Brain (organoid and tissue), 16 donors: ENCODE measurements at places on chromosomes 4 and X.
A peak's percentile ranks its signal among the peaks of the same experiment; 100 is the strongest.

DNA sequence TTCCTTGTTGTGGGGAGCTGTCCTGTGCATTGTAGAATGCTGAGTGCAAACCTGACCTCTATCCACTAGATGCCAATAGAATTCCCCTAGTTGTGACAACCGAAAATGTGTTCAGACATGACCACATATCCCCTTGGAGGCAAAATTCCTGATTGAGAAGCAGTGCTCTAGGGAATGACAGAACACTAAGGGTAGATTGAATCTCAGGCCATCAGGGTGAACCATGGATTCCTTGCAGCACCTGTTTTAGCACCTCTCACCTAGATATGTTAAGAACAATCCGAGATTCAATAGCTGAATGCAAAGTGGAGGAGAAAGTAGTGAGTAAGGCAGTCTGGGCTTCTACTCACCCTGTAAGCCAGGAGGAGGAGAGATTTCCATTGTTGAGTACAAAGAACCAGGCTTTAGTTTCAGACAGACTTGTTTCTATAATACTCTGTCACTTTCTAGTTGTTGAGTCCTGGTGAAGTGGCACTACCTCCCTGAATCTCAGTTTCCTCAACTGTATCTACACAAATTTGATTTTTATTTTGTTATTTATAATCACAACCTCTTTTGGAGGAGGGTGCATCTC lies 111.0 kb upstream of the RAP2C start:
- no peak for DNase-seq

DNA sequence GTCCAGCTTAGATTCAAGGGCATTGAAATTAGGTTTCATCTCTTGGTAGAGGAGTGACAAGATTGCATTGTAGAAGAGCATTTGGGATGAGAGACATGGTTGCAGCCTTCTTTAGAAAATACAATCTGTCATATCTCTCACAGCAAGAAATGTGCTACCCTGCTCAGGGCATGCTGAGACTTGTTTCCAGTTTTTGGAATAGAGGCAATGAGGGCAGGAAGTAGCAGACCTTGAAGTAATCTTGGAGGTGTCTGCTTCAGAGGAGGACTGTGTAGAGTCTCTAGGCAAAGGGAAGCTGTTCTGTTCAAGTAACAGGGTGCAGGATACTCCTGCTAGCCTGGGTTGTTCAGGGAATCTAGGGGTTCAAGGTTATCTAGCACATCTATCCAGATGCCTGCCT lies 116.1 kb upstream of the ZNF827 start:
- DNase-seq, result no peak

GRCh38 chrX:12447448-12448064 lies 309.3 kb downstream of the FRMPD4 start:
- no peak for DNase-seq

- DNase-seq, result peak; percentile 81
Observed at GRCh38 chr4:112379306-112379705, 82.1 kb downstream of the ALPK1 start.

DNA sequence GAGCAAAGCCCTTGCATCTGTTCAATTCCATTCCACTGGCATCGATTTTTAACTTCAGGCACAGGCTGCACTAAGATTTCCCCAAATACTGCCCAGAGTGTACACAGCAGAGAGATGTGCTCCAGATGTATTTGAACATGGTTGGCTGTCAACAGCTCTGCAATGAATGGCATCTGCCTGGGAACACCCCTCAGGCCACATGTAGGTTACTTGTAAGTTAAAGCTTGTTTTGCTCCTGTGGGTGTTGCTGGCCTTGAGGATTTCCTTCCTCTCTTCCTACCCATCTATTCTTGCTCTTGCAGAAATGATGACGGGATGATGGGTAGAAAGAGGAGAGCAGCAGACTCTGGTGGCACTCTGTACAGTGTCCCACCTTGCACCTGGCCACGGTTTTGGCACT lies 69.3 kb upstream of the HELT start:
- DNase-seq, result no peak

DNA sequence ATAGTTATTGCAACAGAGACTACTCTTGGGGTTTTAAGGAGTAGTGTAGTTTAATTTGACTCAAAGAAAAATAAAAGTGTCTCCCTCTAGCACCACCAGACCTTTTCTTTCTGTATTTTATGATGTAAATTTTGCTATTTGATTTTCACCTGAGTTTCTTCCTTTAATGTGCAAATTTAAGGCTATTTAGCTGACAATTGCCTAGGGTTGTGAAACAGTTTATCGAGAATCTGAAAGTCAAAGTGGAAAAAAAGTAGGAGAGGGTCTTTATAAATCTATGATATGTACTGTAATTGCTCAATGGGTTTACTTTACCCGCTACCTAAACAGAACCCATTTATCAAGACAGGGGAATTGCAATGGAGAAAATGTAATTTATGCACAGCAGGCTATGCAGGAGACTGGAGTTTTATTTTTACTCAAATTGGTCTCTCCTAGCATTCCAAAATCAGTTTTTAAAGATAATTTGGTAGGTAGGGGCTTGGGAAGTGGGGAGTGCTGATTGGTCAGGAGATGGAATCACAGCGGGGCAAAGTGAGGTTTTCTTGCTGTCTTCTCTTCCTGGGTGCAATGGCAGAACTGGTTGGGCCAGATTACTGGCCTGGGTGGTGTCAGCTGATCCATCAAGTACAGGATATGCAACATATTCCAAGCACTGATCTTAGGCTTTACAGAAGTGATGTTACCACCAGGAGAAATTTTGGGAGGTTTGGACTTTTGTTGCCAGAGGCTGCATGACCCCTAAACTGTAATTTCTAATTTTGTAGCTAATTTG lies 228.6 kb upstream of the TACR3 start:
- DNase-seq, result no peak

GRCh38 chrX:152450076-152450475 lies 1.0 kb downstream of the GABRA3 start:
- DNase-seq, result peak; percentile 2

DNA sequence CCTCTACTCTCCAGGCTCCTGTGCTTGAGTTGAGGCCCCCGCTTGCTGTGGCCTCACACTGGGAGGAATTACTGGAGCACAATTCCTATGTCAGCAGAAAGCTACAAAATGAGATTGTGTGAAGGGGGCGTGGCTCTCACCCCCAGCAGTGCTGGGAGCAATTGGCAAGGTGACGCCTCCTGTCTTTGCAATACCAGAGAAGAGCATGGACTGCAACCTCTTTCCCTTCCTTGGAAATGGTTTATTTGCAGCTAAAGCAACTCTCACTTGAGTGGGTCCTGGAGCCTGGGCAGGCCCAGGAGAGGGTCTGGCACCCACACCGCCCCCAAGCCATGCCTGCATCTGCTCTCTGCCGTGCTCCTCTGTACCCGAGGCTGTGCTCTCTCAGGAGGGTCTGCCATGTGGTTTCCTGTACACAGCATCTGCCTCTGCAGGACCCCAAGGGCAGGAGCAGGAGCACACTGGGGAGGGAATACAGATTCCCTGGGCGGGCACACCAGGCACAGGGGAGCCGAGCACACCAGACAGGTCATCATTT lies 32.9 kb upstream of the HGFAC start:
- no peak for DNase-seq

GRCh38 chrX:11214346-11215190 lies 78.6 kb upstream of the AMELX start:
- no peak for DNase-seq

- DNase-seq, result no peak
Observed at GRCh38 chr4:36242629-36243354, 1.5 kb downstream of the ARAP2 start.

- DNase-seq, result no peak
Observed at GRCh38 chrX:17839269-17839668, 21.8 kb downstream of the RAI2 start.

DNA sequence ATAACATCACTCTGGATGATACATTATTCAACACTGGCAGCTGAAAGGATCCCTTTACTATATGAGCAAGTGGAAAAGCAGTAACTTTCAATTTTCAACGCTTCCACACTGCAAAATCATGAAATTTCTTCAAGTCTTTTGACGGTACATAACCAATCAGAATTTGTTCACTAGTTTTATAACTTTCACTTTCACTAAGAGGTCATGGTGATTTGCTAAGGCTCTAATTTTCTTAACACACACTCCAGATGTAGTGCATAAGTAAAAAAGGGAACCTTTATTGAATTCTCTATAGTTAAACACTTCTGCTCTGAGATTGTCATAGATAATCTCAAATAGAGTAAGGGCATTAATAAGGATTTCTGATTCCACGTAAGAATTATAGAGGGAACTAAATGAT lies 4.1 kb downstream of the ARMCX2 start:
- DNase-seq, result no peak

DNA sequence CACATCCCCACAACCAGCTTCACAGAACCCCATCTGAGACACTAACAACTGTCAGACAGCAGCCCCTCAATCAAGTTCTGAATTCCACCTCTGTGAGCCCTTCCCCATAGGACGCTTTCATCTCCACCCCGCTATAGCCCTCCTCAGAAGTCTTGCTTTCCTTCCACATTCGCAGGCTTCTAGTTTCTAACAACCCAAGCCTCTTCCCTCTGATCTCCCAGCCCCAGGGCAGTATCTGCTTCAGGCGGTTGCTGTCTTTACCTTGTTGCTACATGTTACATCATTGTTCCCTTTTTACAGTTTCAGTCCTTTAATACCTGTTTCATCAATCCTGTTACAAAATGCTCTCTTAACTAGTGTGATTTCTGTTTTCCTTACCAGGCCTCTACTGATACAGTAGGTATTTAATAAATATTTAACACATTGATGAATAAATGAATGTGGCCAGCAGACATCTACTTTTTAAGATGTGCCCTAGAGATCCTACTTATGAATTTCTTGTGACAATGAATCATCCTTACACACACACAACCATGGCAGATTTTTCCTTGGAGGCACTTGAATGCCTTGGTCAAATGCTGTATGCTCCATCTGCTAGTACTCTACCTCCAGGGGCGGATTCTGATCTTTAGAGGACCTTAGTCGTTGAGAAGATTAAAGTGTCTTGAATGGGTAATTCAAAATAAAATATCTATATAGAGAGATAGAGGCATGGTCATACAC lies 164.7 kb upstream of the SLIT2 start:
- peak; percentile 81 for DNase-seq

- no peak for DNase-seq
Observed at GRCh38 chr4:74625981-74626380, 168.3 kb downstream of the BTC start.

- DNase-seq, result no peak
Observed at GRCh38 chrX:30612250-30612655, 34.7 kb upstream of the TASL start.

GRCh38 chrX:19625612-19626011 lies 110.3 kb upstream of the MAP3K15 start:
- DNase-seq, result no peak

DNA sequence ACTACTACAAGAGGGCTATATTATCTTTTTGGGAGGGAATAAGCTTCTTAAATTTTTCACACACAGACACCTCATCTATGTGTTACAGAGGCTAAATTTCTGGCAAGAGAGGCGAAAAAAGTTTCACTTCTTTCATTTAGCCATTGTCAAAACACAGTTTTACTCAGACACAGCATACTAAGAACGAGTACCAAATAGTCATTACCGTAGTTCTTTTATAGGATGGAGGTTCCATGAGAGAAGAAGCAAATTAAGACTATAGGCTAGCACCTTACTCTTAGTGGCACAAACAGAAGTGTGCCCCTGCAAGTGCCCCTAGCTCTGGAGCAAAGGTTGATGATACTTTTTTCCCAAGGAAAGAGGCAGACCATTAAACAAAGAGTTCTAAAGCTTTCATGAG lies 26.2 kb downstream of the UGT2B7 start:
- DNase-seq, result no peak

DNA sequence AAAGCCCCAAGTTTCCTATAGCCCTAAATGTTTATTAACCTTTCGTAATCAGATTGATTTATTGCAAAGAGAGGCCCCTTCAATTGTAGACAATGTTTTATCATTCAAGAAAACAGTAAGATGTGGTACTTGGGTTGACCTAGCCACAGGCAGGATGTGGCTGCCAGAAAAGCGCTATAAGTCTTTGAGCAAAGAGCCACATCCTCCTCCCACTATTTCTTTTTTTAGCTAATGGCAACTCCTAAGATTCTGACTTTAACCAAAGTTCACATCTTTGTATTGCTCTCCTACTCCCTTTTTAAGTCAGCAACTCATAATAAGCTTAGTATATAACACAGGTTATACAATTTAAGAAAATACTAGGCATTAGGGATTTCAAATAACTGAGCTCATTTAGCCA lies 70.7 kb upstream of the PPP3CA start:
- no peak for DNase-seq

DNA sequence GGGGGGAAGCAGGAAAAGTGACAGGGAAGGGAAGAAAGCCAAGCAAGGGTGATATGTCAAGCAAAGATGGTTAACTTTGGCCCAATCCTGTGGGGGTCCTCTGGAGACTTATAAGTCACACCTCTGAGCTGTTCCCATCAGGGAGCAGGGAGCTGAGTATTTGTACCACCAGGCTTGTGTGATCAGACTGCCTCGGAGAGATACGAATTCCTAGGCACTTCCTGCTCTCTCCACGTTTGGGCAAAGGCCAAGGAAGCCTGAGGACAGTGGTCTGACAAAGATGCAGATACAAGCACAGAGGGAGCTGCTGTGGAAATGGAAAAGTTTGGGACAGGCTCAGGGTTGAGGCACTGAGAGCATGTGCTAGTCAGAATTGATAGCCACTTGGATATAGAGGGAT lies 10.4 kb upstream of the PPP3CA start:
- no peak for DNase-seq

DNA sequence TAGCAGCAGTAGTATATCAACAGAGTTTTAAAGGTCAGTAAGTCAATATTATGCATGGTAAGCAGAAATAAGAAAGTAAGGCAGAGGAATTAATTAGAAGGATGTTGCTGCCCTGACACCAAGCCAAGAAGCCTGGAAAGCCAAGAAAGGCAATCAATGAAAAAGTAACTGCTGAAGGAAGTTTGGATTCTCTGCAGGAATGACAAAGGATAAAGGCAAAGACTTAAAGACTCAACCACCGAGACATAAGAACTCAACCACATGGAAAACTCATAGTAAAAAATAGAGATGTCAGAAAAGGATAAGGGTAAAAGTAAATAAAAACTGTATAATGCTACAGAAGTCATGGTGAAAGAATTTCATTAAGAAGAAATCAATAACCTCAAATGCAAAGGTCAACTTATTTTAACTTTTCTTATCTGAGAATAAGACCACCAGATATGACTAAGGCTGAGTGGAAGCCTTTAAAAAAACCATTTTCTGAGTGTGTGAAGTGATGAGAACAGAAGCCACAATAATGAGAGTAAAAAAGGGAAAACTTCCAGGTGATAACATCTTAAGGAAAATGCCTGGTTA lies 55.2 kb downstream of the NEK1 start:
- DNase-seq, result no peak

DNA sequence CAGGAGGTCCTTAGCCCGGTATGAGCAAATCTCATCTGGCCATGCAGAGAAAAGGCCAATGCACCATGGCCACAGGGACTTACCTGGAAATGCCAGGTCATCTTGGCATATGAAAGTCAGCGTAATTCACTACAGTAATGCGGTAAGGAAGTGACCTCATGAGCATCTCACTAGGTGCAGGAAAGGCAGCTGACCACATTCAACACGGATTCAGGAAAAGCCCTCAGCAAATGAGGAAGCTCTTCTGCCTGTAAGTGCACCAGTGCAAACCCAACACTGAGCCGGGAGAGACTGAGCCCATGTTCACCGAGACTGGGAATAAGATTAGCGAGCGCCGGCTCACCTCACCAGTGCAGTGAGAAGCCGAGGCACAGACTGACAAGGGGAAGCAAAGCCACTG lies 23.7 kb downstream of the LRPAP1 start:
- no peak for DNase-seq
